Activated T-helper 9 cell treated with anti-CD3 and anti-CD28 coated beads, Interleukin-2, amount 50 U/mL, for 16 hours (primary cell): ENCODE measurements at places on chromosomes 2 and 18.

GRCh38 chr2:2131075-2131789 is 199.8 kb downstream of the MYT1L start:
- DNase-seq, result no peak

GRCh38 chr2:188978291-188979081 is 4.3 kb downstream of the COL3A1 start:
- no peak for DNase-seq

DNA sequence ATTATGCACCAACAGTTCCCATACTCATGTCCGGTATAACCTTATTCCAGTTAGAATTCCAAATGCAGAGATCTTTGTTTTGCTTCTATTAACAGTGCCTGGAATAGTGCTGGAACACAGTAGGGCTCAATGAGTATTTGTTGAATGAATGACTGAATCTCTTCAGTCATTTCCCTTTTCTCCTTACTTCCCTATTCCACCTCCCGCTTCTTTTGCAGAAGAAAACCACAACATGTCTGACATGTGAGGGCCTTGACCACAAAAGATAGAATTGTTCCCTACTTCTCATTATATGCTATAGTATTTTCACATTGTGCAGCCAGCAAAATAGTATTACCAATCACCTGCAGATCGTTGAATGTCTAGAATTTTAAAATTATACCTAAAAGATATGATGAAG is 19.5 kb upstream of the HNRNPLL start:
- DNase-seq, result no peak

DNA sequence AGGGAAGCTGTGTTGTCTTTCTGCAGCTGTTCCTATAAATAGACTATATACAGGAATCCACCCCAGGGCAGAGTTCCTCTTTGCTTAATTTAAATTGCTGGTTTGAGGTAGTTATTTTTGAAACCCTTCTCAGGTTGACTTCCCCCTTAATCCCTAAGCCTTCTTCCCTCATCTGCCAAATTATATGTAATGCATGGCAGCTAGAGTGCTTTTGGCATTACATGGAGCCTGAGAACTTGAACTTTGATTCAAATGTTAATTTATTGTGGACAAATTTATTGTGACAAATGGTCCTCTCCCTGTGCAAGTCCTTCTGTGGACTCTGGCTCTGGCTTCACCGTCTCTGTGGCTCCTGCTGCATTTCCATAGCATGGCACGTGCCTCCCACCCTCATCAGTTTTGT is 29.2 kb downstream of the MYO1B start:
- DNase-seq, result no peak
